ENCODE measurements at places on chromosomes 16 and 17.
A peak's percentile ranks its signal among the peaks of the same experiment; 100 is the strongest.

- DNase-seq = no peak
Measured at GRCh38 chr16:86739808-86740207, 161.5 kb downstream of the FOXL1 start.

DNA sequence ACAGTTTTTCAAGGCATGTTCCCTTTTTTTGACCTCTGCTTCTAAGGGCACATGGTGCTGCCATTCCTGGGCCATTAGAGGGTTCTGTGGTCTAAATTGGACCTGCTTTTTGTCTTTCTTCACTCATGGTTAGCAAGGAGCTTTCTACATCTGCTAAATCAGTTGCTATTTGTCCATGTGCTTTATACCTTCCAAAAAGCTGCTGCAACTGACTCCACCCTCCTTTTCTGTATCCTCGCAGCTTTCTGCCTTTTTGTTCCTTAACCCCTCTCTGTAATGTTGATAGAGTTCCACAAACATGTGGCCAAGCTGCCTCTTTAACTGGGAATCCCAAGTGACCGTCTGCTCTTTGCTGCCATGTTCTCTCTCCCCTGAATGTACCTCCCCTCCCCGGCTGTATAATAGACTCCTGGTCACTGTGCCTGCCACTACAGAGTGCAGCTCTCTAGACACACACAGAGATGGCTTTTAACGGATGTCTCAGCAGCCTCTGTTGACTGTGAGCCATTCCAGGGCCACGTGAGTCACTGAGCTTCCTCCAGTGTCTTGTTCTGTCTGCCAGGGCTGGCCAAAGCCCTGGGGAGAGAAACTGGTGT lies 57.4 kb upstream of the TEKT3 start:
- DNase-seq = peak; percentile 46

- DNase-seq = no peak
Measured at GRCh38 chr16:27251541-27252205, 16.9 kb downstream of the NSMCE1 start.

- no peak for DNase-seq
Measured at GRCh38 chr16:70746040-70746707, 54.8 kb downstream of the VAC14 start.

- no peak for DNase-seq
Measured at GRCh38 chr17:72518753-72519597, 398.2 kb downstream of the SOX9 start.

DNA sequence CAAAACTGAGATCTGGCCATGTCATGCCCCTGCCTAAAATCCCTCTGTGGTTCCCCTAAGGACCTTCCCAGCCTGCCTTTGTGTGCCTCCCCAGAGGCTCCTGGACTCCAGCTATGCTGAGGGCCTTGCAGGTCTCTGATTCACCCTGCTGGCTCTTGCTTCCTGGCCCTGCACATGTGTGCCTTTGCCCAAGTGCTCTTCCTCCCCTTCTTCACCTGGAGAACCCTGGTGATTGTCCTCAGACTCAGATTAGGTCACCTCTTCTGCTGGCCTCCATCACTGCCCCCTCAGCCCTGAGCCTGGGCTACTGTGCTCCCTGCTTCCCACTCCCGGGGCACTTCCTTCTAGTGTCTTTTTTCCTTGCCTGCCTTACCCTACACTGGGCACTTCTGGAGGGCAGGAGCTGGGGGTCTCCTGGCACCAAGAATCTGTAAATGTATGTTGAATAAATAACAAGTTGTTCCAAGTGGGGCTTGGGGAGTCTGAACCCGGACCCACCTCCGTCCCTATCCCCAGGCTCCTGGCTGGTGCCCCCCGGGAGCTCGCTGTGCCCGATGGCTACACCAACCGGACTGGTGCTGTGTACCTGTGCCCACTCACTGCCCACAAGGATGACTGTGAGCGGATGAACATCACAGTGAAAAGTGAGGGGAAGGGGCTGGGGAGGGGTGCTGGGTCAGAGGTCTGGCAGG lies 7.8 kb downstream of the ITGA3 start:
- no peak for DNase-seq

- DNase-seq = no peak
Measured at GRCh38 chr16:53910990-53911389, 207.0 kb downstream of the FTO start.

GRCh38 chr17:82333279-82334171 lies at the start of gene SECTM1:
Gene SECTM1 (minus strand): TSS chr17:82333766. CDS start chr17:82327240, 6,526 bp downstream.
- DNase-seq = no peak

DNA sequence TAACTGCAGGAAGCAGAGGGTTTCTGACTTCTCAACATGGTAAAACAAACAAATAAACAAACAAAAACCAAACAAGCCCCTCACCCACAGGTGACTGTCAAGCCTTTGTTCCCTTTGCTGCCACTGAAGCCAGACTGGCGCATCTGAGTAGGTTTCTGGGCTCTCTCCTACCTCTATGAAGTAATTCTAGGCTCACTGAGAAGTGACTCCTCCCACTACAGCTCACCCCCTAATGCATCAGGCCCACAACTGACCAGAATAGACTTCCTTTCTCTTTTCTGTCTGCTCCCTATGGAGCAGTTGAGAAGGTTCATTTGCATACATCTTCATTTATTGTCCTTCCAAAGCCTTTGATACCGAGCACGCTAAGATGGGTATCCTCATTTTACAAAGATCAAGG lies 77.0 kb upstream of the CCL2 start:
- DNase-seq = no peak

- no peak for DNase-seq
Measured at GRCh38 chr16:17635183-17635582, 164.4 kb upstream of the XYLT1 start.

- DNase-seq = no peak
Measured at GRCh38 chr16:86798247-86799041, 220.1 kb downstream of the FOXL1 start.

- DNase-seq = peak; percentile 72
Measured at GRCh38 chr16:88497561-88498462, 44.7 kb downstream of the ZFPM1 start.

DNA sequence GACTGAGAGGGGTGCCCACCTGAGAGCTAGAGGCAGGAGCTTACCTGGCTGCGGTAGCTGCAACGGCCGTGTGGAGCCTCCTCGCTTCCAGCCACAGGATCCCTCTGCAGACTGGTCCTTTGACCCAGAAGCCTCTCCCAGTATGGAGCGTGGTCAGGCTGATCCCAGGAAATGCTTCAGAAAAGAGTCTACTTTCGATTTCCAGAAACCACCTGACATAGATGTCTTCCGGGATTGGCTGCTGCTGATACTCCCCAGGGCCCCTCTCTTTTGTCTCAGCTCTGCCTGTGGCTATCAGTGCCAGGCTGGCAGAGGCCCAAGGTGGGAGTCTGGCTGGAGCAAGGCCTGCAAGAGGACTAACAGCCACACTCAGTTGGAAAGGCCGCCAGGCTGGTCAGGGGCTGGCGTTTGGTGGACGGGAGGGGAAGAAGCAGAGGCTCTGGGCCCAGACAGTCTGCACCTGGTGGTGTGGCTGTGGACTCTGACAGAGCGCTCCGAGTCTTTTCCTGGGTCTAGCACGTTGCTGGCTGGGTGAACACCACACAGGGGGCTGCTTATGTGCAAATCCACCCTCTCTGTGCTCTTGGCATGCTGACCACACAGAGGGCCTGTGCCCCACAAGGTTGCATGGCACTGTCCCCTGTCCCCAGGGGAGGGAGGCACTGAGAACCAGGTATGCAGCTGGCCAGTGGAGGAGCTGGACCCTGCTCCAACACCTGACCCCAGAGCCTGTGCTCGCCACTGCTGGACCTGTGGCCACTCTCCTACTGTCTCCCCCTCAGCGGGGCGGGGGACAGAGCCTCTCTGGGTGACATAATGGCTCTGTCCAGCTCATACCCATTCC lies at the start of gene LGALS3BP:
LGALS3BP (minus strand) TSS at position 144 of the 844 bp plus-strand sequence. CDS start 2,732 bp downstream, outside the sequence.
- peak; percentile 81 for DNase-seq

DNA sequence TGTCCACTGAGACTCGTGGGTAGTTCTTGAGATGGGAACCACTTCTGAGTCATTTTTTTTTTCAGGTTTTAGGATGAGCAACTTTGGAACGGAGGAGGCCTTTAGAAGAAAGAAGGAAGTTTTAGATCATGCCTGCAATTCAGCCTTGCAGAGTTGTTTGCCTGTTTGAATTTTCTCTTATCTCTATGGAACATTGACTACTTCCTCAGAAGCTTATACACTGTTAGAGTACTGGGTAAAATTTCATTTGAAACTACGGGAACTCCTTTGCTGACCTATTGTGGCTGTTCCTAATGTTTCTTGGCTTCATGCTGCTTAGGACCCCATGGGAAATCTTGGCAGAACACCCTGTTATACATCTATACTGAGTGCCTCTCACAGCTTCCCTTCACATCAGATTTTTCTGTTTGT lies 70.8 kb downstream of the MAP2K6 start:
- no peak for DNase-seq

- DNase-seq = no peak
Measured at GRCh38 chr16:4338125-4338582, 13.0 kb downstream of the PAM16 start.

GRCh38 chr17:42780851-42781638 lies 635 bp downstream of the WNK4 start:
- no peak for DNase-seq

GRCh38 chr16:1870365-1871082 lies 1.4 kb downstream of the MEIOB start:
- no peak for DNase-seq

DNA sequence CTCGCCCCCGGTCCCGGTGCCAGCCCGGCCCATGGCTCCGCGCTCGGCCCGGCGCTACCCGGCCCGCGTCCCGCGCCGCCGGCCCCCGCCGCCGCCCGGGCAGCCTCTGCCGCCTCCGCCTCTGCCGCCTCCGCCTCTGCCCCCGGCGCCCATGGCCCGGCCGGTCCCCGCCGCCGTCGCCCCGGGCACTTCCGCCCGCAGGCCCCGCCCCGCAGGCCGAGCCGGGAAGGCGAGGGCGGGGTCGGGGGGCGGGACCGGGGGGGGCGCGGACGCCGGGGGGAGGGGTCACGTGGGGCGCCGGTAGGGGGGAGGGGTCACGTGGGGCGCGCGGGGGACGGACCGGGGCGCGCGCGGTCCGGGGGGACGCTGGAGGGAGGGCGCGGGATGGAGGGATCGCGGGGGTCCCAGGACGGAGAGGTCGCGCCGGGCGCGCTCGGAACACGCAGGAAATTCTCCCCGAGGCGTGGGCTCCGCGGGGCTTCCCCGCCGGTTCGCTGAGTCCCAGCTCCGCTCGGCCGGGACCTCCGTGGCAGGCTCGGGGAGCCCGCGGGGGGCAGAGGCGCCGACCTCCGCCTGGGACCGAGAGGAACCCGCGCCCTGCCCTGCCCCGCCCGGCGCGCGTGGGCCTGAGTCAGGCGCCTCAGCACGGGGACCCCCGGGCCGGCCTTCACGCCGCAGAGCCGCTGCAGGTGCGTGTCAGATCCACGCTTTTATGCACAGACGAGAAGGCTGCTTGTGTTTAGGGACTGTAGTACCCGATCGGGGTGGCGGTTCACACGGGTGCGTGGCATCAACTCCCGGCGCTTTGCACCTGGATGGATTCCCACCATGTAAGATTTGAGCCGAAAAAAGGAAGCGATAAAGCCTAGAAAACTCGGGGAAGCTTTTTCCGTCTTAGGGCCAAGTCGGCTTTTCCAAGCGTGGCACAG lies at the start of gene PGAP6:
PGAP6 (minus strand) TSS at position 190 of the 929 bp plus-strand sequence; CDS start at position 33, 157 bp downstream.
- DNase-seq = no peak

DNA sequence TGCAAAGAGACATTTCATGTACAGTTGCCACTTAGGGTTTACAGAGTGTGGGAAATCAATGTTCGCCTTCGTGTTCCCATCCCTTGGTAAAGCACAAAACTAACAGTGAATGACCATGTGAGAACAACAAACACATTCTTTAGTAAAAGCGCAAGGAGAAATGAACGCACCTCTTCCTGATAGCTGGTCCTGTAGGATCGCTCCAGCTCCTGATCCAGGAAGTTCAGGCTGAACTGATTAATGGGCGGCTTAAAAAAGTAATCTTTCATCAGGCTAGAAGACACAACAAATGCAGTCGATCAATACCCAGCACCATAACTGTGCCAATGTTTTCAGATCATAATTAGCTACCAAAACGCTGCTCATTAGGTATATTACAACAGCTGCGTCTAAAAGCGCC lies 108.3 kb upstream of the CREBBP start:
- DNase-seq = no peak

DNA sequence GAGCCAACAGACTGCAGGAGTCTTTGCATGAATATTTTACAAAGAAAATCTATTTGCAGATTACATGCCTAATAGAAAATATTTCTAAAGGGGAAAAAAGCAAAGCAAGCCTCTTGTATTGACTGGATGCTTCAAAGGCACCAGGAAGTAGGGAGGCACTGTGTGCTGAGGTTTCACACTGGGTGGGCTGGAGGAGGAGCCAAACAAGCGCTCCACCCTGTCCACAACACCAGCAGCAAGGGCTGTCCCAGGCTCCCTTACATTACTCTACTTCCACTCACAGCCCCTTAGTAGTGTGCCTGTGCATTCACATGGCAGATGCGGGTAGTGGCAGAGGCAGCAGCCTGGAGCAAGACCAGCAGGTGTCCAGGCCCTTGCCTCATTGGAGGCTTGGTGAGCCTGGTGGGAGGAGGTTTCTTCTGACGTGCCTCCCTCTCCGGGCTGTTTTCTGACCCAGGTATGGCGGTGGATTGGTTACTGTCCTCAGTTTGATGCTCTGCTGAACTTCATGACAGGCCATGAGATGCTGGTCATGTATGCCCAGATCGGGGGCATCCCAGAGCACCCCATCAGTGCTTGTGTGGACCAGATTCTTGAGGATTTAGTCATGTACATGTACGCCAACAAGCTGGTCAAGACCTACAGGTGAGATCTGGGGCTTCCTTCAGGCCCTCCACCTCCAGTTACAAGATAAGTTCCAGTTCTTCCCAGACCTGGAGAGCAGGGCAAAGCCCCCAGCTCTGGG lies 7.0 kb upstream of the CCNF start:
- peak; percentile 45 for DNase-seq

DNA sequence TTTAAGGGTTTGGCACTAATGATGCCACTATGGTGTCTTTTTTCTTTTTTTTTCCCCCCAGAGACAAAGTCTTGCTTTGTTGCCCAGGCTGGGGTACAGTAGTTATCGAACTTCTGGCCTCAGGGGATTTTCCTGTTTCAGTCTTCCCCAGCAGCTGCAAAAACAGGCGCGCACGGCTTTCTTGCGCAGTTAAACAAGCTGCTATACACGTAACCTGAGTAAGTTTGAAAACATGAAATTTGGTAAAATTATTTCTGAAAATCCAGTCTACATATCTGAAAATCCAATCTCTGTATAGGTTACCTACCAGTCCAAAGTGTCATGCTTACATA lies 11.8 kb downstream of the TEX14 start:
- DNase-seq = no peak

DNA sequence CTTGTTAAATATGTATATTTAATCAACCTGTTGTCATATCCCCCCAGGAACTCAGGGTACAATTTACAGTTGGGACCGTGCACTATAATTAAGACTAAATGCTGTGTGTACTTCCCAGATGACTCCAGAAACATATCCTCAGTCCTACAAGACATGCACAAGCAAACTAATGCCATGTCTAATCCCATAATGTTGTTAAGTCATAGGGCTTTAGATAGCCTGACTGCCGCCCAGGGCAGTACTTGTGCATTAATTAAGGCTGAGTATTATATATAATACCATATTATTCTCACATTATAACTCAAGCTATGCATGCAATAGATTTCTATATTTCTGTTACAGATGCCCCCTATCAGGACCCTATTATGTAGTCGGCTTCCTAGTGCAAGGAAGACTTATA lies 20.1 kb upstream of the CPHXL start:
- no peak for DNase-seq

Measured in SK-N-DZ (cell line).